Nucleus accumbens (tissue), 56 donors: ENCODE measurements at places on chromosomes 4 and X.

DNA sequence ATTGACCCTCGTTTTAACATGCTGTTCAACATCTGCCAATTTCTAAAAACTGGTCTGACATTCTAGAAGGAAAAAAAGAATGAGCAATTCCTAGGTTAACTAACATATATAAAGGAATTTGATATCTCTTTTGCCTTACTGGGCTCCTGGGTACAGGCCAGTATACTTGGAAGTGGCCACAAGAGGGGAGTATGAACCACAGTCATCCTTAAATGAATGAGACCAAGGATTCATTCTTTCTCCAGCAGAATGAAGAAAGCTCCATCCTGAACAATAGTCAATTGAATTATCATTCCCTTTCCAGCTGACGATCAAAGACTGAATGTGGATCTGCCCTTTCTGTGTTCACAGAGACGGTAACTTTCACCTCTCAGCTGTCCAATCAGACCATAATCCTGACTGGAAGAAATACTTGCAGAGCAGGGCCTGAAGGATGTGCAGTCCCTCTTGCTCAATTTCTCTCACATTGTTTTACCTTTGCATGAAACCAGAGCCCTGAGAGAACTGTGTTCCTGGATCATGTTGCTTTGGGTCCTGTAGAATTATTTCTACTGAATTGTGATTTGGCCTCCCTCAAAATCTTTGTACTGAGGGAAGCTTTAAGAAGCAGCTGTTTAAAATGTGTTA, 14.8 kb upstream of the SPARCL1 start:
- no peak for DNase-seq

GRCh38 chr4:71765350-71765749, 18.5 kb downstream of the GC start:
- DNase-seq: no peak

DNA sequence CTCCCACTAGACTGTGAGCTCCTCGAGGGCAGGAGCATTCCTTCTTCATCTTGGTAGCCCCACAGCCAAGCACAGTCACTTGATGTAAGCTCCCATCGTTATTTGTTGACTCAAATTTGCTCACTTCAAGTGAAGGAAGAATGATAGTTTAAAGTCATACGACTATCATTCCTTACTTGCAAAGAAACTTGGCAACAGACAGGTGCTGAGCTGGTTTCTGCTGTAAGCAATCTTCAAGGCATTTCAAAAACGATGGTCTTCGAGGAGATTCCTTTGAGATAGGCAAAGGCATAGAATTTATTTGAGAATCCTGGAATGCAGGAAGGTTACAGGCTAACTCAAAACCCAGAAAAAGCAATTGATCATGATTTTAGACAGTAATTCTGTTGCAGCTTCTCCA, 64.8 kb downstream of the QDPR start:
- DNase-seq: no peak

DNA sequence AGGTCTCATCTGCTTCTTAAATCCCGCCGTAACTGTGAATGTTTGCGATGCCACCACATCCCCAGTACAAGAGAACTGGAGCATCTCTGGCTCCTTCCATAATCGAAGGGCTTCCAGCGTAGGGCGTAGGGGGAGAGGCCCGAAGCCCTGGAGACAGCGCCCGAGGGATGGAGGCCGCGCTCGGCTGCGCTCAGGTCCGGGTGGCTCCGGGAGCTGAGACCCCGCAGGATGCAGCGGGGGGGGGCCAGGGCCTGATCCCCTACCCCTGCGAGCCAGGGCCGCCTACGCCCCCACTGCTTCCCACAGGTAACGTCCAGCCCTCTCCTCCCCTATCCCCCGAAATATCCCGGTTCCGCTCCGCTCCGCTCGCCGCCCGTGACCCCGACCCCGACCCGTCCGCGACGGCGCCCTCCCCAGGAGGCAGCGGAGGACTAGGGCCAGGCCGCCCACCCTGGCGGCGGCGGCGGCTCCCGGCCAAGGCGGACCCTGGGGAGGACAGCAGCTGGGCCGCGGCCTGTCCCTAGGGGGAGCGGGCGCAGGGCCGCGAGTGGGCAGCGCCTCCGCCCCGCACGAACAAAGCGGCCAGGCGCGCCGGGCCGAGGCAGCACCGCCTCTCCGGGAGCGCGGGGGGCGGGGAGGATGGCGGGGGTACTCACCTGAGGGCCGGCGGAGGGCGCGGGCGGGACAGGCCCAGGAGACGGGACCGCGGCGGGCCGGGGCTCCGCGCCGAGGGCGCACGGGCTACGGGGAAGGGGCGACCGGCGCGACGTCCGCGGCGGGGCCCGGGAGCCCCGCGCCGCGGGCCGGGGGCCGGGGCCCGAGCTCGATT, 723 bp downstream of the WDFY3 start:
- DNase-seq: peak; percentile 10

DNA sequence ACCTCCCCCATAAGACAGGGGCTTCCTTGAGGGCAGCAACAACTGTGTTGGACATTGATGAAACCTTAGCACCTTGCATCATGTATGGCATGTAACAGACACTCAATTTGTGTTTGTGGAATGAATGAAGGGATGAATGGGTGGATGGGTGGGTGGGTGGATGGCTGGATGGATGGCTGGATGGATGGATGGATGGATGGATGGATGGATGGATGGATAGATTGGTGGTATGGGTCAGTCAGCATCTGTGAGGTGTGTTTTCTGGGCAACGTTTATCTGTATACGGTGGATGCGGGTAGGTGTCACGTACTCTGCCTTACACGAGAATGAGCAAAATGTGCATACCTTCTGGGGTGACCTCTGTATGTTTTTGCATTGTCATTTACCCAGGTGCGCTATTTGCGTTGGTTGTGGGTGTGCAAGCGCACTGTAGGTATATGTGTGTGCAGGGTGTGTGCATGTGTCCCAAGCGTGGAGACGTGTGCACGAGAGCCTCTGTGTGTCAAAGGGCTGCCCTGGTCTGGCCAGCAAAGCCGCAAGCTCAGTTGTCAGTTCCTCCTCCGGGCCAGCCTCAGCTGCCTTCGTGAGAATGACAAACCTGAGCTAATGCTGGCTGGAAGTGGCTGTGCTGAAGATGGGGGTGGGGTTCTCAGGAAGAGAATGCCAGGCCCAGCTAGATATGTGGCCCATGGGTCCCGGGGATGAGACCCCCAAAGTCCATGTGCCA, 26.5 kb downstream of the ELF4 start:
- no peak for DNase-seq

DNA sequence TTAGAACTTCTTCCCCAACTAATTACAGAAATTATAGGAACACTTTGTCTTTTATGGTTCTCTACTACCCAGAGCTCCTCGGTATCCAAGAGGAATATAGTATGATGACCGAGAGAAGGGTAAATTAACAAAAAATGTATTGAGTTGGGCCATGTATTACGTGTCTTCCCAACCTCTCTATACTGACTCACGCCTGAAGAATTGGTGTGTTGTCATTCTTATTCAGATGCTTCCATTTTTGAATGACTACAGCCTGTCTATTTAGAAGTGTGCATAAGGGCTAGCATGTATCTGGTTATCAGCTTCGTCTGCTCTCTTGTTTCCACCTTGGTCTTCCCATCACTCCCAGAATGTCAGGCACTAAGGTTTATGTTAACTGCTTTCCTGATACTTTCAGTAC, 24.5 kb upstream of the SCD5 start:
- DNase-seq: no peak

- no peak for DNase-seq
Measured at GRCh38 chrX:23644744-23645143, 22.5 kb upstream of the PRDX4 start.

DNA sequence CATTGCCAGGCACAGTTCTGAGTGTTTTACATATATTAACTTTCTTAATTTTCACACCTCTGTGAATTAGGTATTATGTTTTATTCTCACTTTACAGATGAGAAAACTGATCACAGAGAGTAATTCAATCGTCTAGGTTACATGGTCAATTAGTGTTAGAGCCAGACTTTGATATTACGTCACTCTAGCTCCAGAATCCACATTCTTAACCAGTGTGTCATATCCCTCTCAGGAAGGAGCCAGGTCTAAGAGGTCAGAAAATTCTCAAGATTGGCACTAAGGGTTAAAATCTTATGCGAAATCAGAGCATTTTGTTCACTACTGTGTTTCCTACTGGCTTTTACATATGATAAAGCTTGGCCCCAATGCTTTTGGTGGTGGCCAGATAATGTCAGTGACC, 7.4 kb downstream of the DMP1 start:
- DNase-seq: no peak

DNA sequence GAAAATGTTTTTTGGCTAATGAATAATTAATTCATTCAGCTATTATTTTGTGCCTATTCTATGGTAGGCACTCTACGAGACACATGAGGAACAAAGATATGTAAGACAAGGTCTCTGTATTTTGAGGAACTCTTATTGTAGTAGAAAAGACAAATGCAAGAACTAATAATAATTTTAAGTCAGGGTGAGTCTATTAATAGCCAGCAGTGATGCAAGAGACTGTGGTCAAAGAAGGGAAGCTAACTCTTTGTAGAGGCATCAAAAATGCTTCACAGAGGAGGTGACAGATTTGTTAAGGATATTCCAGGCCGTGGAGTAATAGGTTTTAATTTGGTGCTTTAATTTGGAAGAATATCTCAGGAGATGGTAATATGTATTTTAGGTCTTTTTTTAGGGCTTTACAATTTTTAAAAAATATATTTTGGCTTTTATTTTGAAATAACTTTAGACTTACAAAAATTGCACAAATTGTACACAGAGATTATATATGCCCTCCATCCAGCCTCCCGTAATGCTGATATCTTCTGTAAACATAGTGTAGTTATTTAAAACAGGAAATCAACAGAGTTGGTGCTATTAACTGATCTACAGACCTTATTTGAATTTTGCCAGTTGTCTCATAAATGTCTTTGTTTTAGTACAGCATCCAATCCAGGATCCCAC, 48.1 kb downstream of the DCLK2 start:
- DNase-seq: no peak

- DNase-seq: no peak
Measured at GRCh38 chrX:39442332-39442731, 641.1 kb downstream of the MID1IP1 start.

- DNase-seq: no peak
Measured at GRCh38 chr4:127643791-127644190, 11.0 kb downstream of the INTU start.

GRCh38 chr4:109698656-109699055, 4.6 kb downstream of the CASP6 start:
- DNase-seq: no peak

DNA sequence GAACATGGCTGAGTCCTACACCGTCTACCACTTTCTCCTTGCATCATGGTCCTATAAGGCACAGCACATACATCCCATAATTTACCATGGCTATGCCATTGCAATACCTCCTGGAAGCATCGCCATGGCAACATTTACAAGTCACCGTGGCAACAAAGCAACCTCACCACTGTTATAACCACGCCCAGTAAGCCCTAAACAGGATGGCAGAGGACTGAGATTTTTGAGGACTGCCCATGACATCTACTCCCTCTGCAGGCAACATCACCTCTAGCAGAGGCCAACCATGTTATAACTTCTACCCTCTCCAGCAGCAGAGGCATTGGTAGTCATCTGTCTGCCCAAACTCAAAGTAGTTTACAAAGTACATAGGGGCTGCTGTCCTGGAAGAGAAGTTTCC, 29.7 kb downstream of the BCOR start:
- DNase-seq: no peak

GRCh38 chrX:50700921-50701320, 113.1 kb downstream of the SHROOM4 start:
- DNase-seq: no peak

GRCh38 chr4:1404573-1405253, 1.5 kb downstream of the NKX1-1 start:
- DNase-seq: no peak

- DNase-seq: no peak
Measured at GRCh38 chr4:107640197-107640596, 79.8 kb downstream of the PAPSS1 start.

DNA sequence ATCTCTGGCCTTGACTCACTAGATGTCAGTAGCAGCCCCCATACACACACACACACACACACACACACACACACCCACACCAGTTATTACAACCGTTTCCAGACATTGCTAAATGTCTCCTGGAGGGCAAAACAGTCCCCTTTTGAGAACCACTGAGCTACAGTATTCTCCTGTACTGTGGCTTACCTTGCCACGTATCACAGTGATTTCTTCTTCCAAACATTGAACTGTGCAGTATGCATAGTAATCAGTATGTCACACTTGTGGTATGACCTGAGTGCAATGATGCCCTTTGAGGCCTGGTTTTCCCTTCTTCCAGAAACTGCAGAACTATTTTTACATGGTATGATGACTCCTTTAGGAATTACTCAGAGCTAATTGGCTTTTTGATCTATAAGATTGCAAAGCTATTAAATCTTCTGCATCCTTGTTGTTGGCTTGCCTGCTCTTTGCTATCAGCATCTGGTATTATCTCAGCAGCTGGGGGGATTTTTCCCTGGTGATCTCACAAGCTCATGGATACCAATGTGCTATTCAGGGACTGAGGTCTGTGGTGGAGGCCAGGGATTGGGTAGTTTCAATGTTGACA, 3.6 kb upstream of the THOC2 start:
- no peak for DNase-seq

- DNase-seq: no peak
Measured at GRCh38 chr4:28075401-28075956, 1214.8 kb downstream of the STIM2 start.

GRCh38 chr4:136342666-136343065, 1189.6 kb downstream of the PCDH18 start:
- DNase-seq: no peak

- DNase-seq: no peak
Measured at GRCh38 chrX:142251202-142251601, 46.1 kb upstream of the MAGEC2 start.
